ENCODE measurements at places on chromosomes 1 and 21. TPM values are rescaled to one million over a fixed set of nuclear protein-coding genes. Genes with fewer than 3 reads are reported as not detected.

The CFAP57 gene
- total RNA-seq = 0.07 TPM

The GNL2 gene
- total RNA-seq = 52.1 TPM

The OR2T35 gene
- not detected for total RNA-seq

The PTPRF gene
- total RNA-seq = 0.07 TPM

DNA sequence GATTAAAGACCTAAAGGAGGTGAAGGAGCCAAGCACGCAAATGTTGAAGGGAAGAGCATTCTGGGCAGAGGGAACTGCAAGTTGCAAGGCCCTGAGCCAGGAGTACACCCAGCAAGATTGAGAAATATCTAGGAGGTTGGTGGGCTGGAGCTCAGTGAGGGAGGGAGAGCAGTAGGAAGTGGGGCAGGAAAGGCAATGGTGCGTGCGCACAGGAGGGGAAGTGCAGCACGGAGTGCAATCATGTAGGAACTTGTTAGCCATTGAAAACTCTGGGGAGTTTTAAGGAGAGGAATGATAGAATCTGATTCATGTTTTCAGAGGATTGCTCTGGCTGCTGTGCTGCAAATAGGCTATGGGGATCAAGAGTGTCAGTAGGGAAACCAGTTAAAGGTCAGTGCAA, 13.2 kb upstream of the IGSF3 start:
- DNase-seq = no peak

DNA sequence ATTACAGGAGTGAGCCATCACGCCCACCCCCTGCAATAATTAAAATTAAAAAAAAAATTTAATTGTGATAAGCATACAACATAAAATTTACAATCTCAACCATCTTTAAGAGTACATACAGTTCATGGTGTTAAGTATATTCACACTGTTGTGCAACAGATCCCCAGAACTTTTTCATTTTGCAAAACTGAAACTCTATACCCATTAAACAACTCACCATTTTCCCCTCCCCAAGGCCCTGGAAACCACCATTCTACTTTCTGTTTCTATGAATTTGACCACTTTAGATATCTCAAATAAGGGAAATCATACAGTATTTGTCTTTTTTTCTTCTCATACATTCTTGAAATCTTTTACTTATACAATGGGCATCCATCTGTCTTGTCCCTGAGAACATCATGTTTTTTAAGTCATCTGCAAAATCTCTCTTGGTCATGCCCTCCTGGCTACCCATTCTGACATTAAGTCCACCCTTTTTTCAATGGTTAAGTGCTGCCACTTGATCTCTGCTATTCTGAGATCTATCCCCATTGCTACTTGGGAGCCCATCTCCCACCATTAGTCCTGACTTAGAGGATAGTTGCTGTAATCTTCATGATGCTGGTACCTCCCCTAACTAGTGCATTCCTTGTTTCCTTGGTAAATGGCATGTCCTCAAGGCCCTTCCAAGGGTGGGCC, 39.4 kb upstream of the ZFYVE9 start:
- no peak for DNase-seq

All from T-cell (primary cell).